ENCODE measurements at places on chromosomes 3 and 15.

GRCh38 chr3:157445857-157446256 is 9.2 kb downstream of the PTX3 start:
- no peak for DNase-seq

GRCh38 chr3:44289882-44290462 is 48.3 kb downstream of the TOPAZ1 start:
- no peak for DNase-seq

GRCh38 chr3:42696356-42697288 is 6.0 kb downstream of the HHATL start:
- DNase-seq: no peak

GRCh38 chr15:56775641-56776040 is 42.3 kb upstream of the ZNF280D start:
- DNase-seq: no peak

DNA sequence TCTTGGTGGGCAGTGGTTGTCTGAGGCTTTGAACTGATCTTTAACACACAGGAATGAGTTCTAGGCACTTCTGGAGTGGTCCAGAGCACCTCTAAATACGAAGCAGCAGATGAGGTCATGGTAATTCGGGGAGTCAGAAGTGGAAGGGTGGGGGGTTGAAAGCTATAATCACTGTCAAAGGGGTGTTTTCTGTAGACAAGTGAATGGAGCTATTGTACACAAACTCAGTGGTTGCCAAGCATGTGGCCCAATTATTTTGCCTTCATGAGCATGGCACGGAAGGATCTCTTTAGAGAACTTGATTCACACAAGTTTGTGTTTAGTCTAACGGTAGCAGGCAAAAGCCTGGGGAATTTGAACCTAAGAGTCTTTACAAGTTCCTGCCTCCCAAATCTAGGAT is 6.3 kb downstream of the FRMD5 start:
- DNase-seq: no peak

DNA sequence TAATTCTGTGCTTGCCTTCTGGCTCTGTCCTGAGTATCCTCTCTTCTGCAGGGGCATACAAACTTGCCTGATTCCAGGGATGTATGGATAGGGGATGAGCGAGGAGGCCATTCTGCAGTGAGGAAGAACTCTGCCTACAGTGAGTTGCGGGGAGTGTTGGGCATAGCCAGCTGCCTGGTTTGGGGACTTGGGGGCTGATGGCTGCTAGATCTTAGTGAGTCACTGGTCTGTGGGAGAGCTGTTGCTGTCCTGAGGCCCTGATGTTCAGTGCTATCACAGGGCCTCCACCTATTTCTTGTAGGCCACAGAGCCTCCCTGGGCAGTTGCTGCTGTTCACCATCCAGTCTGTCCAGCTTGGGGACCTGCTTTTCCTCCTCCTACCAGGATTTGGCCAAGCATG is 20.3 kb downstream of the CDAN1 start:
- no peak for DNase-seq

All from stimulated activated CD4-positive, alpha-beta T cell treated with anti-CD3 and anti-CD28 coated beads, Interleukin-2, amount 100 ng/mL, for 24 hours (primary cell).